ENCODE measurements at places on chromosomes 3 and 15.

- no peak for DNase-seq
These were observed 162.7 kb downstream of the LPP start for GRCh38 chr3:188316723-188317070.

GRCh38 chr3:50316657-50317242 lies 5.8 kb downstream of the HYAL2 start:
- DNase-seq: no peak

- DNase-seq: no peak
These were observed 355.0 kb upstream of the SEMA6D start for GRCh38 chr15:47362118-47362905.

GRCh38 chr3:196280689-196281440 lies 6.7 kb downstream of the PCYT1A start:
- DNase-seq: no peak

- DNase-seq: no peak
These were observed 69.9 kb downstream of the OXNAD1 start for GRCh38 chr3:16334909-16335308.

DNA sequence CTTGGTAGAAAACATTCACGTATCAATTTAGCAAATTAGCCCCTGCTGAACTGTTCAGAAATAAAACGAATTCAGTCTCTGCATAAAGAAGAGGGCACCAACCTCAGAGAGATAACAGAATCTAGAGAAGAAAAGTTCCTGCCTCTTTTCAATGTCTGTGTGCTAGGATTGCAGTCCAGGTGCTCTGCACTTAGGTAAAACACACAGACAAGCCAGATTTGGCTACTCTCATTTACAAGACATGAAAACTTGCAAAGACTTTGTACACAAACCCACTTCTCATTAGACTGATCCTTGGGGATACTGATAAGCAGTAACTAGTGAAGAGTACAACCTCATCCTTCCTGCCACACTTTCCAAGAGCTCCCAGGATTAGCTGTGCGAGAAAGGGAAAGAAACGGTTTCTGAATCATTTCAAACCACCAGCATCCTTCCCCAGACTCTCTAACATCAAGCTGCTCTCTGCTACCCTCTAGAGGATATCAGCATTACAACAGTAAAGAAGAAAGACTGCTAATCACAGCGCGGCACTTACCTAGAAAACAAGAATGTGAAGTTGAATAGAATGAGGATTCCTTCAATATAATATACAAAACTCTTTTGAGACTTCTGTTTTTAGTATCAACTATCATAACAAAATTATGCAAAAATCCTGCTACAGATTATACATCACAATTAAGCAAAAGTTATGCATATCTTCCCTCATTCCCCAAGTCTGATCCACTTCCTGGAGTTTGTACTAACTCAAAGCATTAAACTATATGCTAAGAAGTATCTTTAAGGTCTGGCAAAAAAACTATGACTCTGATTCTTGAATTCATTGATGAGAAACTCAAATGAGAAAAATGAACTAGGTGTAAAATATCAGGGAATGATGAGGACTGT lies 306.4 kb downstream of the MAGI1 start:
- DNase-seq: no peak

DNA sequence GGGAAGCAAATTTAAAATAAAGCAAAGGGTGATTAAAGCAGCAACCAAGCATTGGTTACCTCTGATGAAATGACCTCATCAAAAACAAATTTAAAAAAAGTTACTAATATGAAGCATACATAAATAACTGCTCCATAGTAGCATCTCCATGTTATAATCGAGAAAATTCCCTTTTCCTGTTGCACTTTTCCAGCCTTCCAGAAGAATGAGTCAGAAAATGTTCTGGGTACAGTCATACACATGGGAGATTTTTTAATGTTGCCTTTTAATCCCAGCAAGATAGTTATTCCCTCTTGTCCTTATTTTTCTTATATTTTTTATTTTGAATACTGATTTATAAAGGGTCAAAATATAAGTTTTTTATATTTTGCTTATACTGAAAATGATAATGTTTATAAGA lies 2.6 kb upstream of the TMCO5A start:
- DNase-seq: no peak

DNA sequence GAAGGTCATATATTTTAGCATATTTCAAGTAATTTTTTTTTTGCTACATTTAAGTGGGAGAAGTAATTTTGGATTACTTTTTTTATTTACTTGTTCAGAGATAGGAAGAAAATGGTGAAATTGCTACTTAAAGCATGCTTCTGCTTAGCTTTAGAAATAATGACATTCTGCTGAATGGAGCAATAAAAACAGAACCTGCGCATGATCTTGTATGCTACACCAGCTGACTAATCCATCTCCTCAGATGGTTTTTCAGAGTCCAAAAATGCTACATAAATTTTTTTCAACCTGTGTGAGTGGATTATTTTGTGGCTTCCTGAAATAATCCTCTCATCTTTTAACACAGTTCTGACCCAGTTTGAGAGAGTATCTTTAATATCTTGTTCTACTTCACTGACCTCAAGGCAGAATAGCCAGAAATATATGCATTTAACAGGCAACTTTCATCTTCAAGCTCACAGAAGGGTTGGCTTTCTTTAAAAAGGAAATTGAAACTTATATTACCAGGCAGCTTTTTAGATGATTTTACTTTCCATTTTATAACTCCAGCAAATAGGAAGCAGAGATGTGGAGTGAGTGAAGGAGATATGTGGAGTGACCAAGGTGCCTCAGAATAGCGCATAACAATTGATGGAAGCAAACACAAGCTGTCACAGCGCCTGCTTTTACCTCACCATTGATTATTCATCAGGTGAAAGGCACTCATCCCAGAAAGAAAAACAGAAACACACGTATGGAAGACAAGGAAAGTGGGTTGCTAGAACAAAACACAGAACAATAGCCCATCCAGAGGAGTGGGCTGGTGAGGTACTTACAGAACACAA lies 136.6 kb downstream of the TGFBR2 start:
- DNase-seq: no peak

DNA sequence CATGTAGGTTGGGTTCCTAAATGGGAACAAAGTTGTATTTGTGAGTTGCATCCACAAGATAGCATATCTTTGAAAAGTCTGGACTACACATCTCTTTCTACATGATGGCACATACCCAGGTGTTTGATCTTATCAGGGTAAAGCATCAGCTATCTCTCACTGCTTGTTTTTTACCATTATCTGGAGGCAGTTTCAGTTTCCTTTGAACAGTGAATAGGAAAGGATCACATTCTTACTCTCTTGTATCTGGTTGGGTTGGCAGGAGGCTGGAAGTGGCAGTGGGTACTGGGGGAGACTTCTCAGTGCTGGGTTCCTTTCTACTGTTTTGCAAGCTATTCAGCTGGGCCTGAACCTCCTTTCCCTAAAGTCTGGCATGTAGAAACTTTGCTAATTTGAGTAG lies 4.1 kb downstream of the CEMIP start:
- no peak for DNase-seq

DNA sequence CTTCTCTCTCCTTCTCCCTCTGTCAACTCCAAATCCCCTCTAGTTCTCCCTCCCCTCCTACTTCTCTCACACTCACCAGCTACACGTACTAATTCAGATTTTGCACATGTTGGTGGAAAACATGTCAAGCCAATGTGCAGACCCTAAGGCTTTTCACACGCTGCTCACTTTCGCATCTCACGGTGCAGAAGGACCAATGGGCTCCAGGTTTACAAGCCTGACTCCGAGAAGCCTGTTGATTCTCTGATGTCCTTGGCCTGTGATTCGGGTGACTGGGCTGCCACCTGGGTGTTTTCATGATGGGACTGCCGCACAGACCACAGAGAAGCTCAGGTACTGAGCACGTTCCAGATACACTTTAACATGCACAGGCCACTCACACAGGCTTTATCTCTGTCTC lies 3.7 kb downstream of the FOXL2NB start:
- DNase-seq: no peak

DNA sequence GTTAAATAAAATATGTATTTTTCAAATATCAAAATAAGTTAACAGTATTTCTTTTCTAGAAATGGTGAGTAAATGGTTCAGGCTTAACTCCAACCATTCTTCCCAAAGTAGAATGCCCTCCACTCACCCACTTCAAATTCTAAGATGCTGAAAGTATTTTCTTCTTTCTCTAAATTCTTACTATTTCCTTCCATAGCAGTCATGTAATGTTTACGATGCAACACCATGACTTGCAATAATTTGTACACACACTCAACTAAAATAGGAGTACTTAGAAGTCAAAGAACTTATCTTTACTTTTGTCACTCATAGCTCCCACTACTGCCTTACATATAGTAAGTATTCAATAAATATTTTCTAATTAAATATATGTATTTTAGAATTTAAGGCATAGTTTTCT lies 65.0 kb downstream of the AQR start:
- DNase-seq: no peak
